ENCODE measurements at places on chromosomes 16 and 17. TPM values are rescaled to one million over a fixed set of nuclear protein-coding genes. Genes with fewer than 3 reads are reported as not detected.

ZNF594 gene
- 2.3 TPM for total RNA-seq

PGAP6 gene
- total RNA-seq, result 53.5 TPM

PPM1E gene
- under 0.01 TPM for total RNA-seq

RASD1 gene
- total RNA-seq, result 3.6 TPM

TMEM238L gene
- not detected for total RNA-seq

NPIPB13 gene
- 0.72 TPM for total RNA-seq

ALOX12B gene
- 1.2 TPM for total RNA-seq

TP53TG3B gene
- total RNA-seq, result not detected

CARD14 gene
- total RNA-seq, result 3.1 TPM

ABCC11 gene
- total RNA-seq, result 0.43 TPM

HSDL1 gene
- 25.1 TPM for total RNA-seq

AANAT gene
- not detected for total RNA-seq

GPRC5B gene
- total RNA-seq, result 1.2 TPM

INCA1 gene
- 0.21 TPM for total RNA-seq

ZNF205 gene
- 35.2 TPM for total RNA-seq

THOC6 gene
- total RNA-seq, result 35.4 TPM

TERB1 gene
- 0.21 TPM for total RNA-seq

KCNAB3 gene
- not detected for total RNA-seq

HASPIN gene
- total RNA-seq, result 2.2 TPM

CTRL gene
- total RNA-seq, result not detected

RBFOX1 gene
- under 0.01 TPM for total RNA-seq
